ENCODE measurements at places on chromosomes 12 and 14. TPM values are rescaled to one million over a fixed set of nuclear protein-coding genes. Genes with fewer than 3 reads are reported as not detected.

The TOMM20L gene
- polyA plus RNA-seq, result 0.78 TPM

The TMEM233 gene
- polyA plus RNA-seq, result 3.5 TPM

GRCh38 chr12:76030341-76031080 lies 1.1 kb downstream of the PHLDA1 start:
- H3K27ac ChIP-seq, result peak overlapping the region; percentile 98
- H3K27me3 ChIP-seq, result peaks cover 3% of the 10 kb centered on the region
- peak overlapping the region; percentile 87 for H3K4me3 ChIP-seq
- H3K4me1 ChIP-seq, result peaks cover 16% of the 10 kb centered on the region
- peaks cover 3% of the 10 kb centered on the region for H3K36me3 ChIP-seq
- DNase-seq, result peak; percentile 61

- no peaks in the 10 kb centered on the region for H3K36me3 ChIP-seq
- no peak overlapping the region for H3K4me3 ChIP-seq
- peaks cover 2% of the 10 kb centered on the region for H3K4me1 ChIP-seq
- no peaks in the 10 kb centered on the region for H3K27me3 ChIP-seq
- DNase-seq, result no peak
These were observed 191.7 kb downstream of the TMX1 start for GRCh38 chr14:51431741-51432140.

GRCh38 chr12:103975368-103975767 lies 9.7 kb downstream of the TDG start:
- DNase-seq, result no peak
- H3K27ac ChIP-seq, result no peak overlapping the region

GRCh38 chr14:51394384-51394783 lies 154.3 kb downstream of the TMX1 start:
- peak overlapping the region; percentile 60 for H3K27ac ChIP-seq
- no peak overlapping the region for H3K4me3 ChIP-seq
- DNase-seq, result peak; percentile 58
- no peaks in the 10 kb centered on the region for H3K27me3 ChIP-seq
- H3K36me3 ChIP-seq, result no peaks in the 10 kb centered on the region

DNA sequence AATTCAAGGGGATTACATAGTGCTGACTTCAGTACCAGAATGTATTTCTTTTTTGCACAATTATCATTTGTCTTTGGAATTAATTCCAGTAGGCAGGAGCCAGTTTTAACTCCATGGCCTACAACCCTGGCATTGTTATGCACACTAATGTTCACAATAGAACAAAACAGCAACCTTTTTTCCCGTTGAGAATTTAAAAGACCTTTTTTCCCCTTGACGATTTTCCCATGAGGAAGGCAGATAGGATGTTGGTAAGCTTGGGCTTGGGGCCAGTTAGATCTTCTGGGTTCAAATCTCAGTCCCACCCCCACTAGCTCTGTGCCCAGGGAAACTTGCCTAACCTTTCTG lies 13.7 kb downstream of the AKAP6 start:
- H3K27ac ChIP-seq, result no peak overlapping the region
- H3K27me3 ChIP-seq, result no peaks in the 10 kb centered on the region
- DNase-seq, result no peak
- H3K36me3 ChIP-seq, result no peaks in the 10 kb centered on the region
- no peak overlapping the region for H3K4me3 ChIP-seq
- H3K4me1 ChIP-seq, result no peaks in the 10 kb centered on the region

DNA sequence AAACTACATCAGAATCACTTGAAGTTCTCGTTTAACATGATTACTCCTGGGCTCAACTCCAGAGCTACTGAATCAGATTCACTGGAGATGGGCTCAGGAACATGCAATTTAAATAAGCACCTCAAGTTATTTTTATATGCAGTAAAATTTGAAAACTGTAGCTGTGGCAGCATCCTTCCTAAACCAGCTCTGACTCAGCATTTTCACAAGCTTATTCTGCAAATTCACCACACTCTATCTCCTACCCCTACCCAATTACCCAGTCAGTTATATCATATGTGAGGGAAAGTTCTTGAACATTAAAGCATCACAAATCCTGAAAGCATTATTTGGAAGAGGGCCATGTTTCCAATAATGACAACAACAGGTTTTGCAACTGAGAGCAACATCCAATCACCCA lies 24.2 kb upstream of the LRRC9 start:
- no peak for DNase-seq
- H3K27me3 ChIP-seq, result no peaks in the 10 kb centered on the region
- no peaks in the 10 kb centered on the region for H3K36me3 ChIP-seq
- H3K4me1 ChIP-seq, result no peaks in the 10 kb centered on the region
- H3K4me3 ChIP-seq, result no peak overlapping the region

- no peak overlapping the region for H3K4me3 ChIP-seq
- H3K36me3 ChIP-seq, result no peaks in the 10 kb centered on the region
- H3K27ac ChIP-seq, result no peak overlapping the region
- DNase-seq, result no peak
- H3K4me1 ChIP-seq, result no peaks in the 10 kb centered on the region
These were observed 59.7 kb upstream of the C14orf132 start for GRCh38 chr14:95979339-95980042.

The PAX9 gene
- polyA plus RNA-seq, result 0.60 TPM

The STRAP gene
- 109 TPM for polyA plus RNA-seq

The PZP gene
- polyA plus RNA-seq, result 0.41 TPM

GRCh38 chr12:47818467-47819137 lies 1.1 kb downstream of the HDAC7 start:
- H3K27ac ChIP-seq, result peak overlapping the region; percentile 78
- peak overlapping the region; percentile 75 for H3K4me3 ChIP-seq
- no peaks in the 10 kb centered on the region for H3K27me3 ChIP-seq
- DNase-seq, result no peak
- peaks cover 17% of the 10 kb centered on the region for H3K36me3 ChIP-seq
- H3K4me1 ChIP-seq, result peaks cover 72% of the 10 kb centered on the region

DNA sequence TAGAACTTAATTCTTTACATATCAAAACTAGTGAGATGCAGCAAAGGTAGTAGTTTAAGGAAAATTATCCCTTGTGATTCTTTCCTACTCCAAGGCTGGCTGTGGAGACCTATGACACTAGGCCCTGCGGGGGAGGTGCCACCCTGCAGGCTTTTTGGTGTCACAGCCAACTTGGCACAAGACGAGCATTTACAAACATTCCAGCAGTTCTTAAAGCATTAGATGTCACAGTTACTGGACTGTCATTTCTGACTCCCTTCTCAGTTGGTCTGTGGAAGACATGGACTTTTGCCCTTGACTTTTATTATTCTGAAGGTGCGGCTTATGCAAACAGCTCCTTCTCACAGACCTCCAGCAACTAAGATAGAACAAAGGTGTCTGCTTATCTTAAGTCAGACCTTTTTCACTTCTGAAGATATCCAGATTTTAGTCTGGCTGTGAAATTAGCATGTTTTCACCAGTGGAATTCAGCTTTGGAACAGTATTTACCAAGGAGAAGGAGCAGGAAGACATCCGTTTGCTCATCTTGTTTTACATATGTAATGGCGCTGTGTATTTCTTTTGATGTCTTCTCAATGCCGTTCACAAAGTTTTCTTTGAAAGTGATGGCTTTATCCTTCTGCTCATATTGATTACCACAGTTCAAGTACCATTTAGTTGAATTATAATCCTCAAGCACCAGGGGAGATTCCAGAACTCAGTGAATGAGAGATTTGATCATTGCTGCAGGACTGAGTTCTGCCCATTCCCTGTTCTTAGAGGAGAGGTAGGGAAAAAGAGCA lies 17.9 kb downstream of the SRGAP1 start:
- peak; percentile 21 for DNase-seq
- peaks cover 3% of the 10 kb centered on the region for H3K4me1 ChIP-seq
- no peak overlapping the region for H3K4me3 ChIP-seq
- no peaks in the 10 kb centered on the region for H3K36me3 ChIP-seq
- H3K27me3 ChIP-seq, result no peaks in the 10 kb centered on the region

GRCh38 chr12:39417916-39418315 lies 25.0 kb downstream of the KIF21A start:
- H3K4me3 ChIP-seq, result no peak overlapping the region
- H3K27ac ChIP-seq, result no peak overlapping the region
- DNase-seq, result no peak
- no peaks in the 10 kb centered on the region for H3K36me3 ChIP-seq
- no peaks in the 10 kb centered on the region for H3K27me3 ChIP-seq

DNA sequence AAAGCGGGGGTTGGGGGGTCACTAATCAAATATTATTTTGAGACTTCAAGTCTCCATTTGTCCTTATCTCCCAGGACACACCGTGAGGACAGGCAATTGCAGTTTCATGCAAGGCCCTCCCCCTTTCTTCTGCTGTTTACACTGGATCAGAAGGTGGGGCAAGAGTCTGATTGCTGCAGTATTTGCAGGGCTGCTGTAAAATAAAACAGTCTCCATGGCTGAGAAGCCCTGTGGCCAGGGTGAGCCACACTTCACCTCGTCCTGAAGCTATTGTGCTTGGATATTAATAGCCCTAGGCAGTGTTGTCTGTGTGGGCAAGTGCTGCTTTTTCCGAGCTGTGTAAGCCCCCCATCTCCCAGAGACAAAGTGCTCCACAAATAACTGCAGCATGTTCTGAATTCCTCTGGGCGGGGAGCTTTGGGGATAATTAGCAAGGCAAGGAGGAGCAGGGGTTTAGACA lies 187.4 kb upstream of the NTF3 start:
- H3K4me3 ChIP-seq, result no peak overlapping the region
- DNase-seq, result no peak
- H3K4me1 ChIP-seq, result peaks cover 22% of the 10 kb centered on the region

- H3K4me3 ChIP-seq, result no peak overlapping the region
- peak; percentile 75 for DNase-seq
- peaks cover 8% of the 10 kb centered on the region for H3K4me1 ChIP-seq
- H3K27me3 ChIP-seq, result no peaks in the 10 kb centered on the region
- H3K36me3 ChIP-seq, result no peaks in the 10 kb centered on the region
These were observed 126.4 kb downstream of the DUSP6 start for GRCh38 chr12:89225808-89226411.

Data from muscle of leg (tissue), 16 donors.